ENCODE measurements at places on chromosomes 13 and 19.
A peak's percentile ranks its signal among the peaks of the same experiment; 100 is the strongest.

- DNase-seq, result peak; percentile 86
These were observed 13.5 kb upstream of the TLE5 start for GRCh38 chr19:3075605-3076431.

DNA sequence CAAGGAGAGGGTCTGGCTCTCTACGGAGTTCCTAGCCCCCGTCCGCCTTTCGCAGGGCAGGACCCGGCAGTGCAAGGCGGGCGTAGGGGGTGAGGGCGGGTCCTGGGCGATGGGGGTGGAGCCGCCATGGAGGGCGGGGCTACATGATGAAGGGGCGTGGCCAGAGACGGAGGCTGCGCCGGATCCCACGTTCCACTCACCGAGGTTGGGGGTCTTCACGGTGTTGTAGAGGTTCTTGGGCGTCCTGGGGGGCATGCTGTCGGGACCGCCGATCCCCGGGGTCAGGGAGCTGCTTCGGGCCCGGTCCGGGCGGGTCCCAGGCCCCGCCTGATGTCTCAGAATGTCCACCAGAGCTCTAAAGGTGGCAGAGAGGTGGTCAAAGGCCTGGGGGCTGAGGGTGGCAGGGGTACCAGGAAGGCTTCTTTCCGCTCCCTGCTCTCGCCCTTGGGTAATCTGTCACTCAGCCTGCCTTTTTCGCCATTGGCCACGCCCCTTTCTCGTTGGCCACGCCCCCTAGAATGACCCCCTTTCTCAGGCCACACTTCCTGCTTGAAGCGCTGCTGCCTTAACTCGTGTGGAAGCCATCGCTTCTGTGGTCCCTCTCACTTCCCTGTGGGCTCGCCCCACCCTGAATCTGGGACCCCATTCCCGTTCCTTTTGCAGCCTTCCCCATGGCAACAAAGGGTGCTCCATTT, 2.5 kb downstream of the SHISA7 start:
- peak; percentile 85 for DNase-seq

DNA sequence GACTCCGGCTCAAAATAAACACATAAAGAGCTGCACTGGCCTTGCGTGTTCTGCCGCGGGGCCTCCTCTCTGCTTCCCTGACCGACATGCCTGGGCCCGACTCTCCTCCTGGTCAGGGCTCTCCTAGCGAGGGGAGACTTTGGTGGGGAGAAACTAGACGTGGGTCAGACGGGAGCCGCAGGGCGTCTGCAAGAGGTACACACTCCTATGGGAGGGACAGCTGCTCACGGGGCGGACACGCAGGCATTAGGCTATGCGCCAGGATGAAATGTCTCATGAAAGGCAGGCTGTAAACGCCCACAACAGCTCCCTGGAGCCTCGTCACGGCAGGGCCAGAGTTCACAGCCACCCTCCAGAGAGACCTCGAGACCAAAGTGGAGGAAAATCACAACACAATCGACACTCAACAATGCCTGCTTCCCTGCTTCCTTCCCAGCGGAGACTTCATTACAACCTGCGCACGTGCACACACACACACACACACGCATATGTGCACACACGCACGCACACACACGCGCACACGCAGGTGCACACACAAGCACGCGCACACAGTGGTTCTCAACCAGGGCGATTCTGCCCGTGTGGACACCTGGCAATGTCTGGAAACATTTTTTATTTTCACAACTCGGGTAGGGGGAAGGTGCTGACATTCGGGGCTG, 5.8 kb downstream of the SLC39A3 start:
- DNase-seq, result no peak

GRCh38 chr19:46731007-46731501, 14.1 kb upstream of the PRKD2 start:
- DNase-seq, result no peak

DNA sequence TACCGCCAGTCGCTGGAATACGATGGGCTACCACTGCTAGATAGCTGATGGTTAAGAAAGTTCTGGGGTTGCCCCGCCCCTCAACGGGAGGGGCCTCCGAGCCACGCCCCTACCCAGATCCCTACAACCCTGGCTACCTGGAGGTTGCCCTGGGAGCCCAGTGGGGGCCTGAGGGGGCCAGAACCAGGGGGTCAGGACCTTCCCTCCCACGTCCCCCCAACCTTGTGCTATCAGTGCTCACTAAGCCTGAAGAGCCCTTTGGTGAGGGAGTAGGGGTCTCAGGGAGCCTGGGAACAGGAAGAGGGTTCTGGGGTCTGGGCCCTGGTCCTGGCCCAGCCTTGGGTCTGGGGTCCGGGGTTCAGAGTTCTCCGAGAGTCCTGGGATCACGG, 8.9 kb downstream of the OCEL1 start:
- peak; percentile 72 for DNase-seq

- no peak for DNase-seq
These were observed 41.6 kb upstream of the ZNF14 start for GRCh38 chr19:19774354-19775033.

- no peak for DNase-seq
These were observed 1543.6 kb upstream of the MIR17HG start for GRCh38 chr13:89803839-89804238.

DNA sequence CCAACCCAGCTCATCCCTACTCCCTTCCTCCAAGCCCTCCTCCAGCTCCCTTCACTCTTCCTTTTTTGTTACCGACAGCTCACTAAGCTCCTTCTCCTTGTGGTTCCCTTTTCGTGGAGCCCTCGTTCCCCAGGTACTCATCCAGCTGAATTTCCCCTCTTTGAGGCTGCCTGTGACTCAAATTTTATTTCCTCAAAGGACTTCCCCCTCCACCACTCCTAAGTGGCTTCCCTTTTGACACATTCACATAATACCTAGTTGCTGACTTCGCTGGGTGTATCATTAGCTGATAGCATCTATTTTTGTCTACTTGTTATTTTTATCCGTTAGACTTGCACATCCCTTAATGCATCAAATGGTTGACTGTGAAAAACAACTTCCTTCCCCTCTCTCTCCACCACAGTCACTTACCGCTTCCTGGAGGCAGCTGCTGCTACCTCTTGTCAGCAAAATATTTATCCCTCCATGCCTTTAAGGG, 14.5 kb downstream of the FFAR2 start:
- DNase-seq, result no peak

GRCh38 chr13:48265217-48265815, 32.3 kb downstream of the ITM2B start:
- no peak for DNase-seq

DNA sequence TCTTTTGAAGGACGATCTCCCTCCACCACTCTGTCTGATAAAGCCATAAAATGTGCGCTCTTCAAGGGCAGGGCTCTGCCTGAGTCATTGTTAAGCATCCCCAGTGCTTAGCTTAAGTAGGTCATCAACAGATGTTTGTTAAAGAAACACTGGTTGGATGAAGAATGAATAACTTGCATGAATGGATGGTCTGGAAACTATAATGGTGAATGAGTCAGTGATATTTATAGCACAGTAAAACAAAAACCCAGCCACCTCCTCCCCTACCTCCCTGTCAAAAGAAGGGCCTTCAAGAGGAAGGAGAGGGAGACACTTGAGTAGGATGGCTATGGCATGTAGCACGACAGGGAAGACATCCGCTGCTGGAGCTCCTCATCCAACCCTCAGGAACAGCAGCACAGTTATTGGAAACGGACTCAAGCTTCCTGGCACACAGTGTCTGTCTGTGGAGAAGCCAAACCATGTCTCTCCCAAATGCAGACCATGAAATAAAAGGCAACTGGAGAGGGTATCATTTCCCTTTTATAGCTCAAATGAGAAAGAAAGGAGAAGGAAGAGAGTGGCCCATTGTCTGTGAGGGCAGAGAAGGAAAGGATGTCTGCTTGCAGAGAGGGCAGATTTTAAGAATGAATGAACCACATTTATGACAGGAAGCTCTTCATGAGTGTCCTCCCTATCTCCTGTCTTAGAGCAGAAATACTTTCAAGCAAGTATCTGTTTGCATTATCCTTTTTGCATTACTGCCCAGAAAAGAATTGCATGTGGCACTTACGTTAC, 183.5 kb upstream of the UBL3 start:
- no peak for DNase-seq

DNA sequence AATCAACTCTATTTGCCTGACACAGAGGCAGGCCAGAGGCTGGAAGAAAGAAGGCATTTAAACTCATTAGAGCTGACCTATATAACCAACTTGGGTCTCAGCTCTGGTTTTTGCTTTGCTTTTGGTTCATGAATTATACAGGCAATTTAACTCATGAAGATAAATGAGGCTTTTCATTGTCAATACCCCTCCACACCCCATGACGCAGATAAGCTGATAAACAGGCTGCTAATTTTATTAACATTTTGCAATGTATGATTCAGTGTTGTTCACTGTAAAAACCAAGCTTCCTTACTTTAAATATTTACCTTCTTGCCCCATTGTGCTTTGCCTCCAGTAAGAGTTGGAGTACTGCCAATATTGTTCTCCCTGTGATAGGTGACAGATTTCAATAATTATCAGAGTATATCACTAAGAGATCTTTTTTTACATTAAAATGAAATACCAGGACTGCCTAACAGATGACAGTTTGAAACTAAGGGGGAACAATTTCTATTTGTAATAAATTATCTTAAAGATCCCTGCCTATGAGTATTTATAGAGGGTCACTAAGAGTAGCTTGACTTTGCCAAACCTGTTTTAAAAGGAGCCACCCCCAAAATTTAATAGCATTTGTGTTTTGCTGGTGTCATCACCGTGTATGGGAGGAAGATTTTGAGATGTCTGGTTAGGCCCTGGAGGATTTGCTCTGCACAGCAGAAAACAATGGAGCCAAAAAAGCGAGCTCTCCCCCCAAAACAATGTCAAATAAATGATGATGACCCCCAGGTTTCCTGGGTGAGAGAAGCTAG, 472.7 kb upstream of the NBEA start:
- no peak for DNase-seq

DNA sequence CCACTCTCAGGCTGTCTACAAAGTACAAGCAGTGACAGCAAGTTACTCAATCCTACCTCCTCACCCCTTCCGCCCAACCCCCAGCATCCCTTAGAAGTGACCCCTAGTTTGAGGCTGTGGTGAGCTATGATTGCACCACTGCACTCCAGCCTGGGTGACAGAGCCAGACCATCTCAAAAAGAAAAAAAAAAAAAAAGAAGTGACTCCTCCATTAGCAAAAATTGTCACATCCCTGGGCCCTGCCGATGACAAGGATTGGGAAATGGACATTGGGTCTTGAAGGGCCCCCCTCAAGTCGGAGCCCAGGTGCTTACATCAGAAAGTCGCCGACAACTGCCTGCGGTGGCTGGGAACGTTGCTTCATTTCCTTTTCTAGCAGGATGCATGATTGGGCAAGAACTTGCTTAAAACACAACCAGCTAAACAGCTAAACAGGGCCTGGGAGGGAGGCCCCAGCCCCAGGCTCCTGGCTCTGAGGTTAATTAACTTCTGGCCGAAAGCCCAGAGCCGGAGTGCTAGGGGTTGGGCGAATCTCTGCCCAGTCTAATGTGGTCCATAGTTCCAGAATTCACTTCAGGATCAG, 15.3 kb downstream of the RAB3D start:
- peak; percentile 64 for DNase-seq

GRCh38 chr13:107067381-107067780, 499.4 kb upstream of the ARGLU1 start:
- DNase-seq, result no peak

- DNase-seq, result no peak
These were observed at the start of gene PRRG2 for GRCh38 chr19:49581007-49581508. Gene PRRG2 (plus strand): TSS chr19:49581316. CDS start chr19:49583220, 1,904 bp downstream.

- no peak for DNase-seq
These were observed 69.7 kb downstream of the RASA3 start for GRCh38 chr13:114062754-114063153.

DNA sequence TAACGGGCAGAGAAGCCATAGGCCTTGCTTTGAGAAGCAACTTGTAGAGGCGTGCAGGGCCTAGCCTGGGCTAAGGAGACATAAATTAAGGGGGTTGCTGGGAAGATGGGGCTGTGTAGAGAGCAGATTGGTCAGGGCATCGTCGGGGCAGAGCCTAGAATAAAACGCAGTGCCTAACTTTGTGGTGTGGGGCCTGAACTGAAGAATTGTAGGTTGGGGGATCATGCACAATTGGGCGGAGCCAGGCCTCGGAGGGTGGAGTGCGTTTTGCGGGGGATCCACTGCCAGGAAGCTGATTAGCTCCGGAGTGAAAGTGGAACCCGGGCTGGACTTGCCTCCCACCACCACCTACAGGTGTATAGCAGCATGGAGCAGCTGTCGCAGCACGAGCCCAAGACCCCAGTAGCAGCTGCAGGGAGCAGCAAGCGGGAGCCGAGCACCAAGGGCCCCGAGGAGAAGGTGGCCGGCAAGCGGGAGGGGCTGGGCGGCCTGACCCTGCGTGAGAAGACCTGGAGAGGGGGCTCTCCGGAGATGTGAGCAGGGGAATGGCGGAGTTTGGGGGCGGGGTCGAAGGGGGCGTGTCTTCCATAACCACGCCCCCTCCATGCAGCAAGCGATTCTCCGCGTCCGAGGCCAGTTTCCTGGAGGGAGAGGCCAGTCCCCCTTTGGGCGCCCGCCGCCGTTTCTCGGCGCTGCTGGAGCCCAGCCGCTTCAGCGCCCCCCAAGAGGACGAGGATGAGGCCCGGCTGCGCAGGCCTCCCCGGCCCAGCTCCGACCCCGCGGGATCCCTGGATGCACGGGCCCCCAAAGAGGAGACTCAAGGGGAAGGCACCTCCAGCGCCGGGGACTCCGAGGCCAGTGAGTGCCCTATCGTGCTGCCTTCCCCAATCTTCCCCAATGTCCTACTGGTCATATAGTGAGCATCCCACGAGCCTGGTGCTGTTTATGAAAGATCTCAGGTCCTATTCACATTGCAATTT, 13.8 kb downstream of the DNASE2 start:
- DNase-seq, result peak; percentile 96

DNA sequence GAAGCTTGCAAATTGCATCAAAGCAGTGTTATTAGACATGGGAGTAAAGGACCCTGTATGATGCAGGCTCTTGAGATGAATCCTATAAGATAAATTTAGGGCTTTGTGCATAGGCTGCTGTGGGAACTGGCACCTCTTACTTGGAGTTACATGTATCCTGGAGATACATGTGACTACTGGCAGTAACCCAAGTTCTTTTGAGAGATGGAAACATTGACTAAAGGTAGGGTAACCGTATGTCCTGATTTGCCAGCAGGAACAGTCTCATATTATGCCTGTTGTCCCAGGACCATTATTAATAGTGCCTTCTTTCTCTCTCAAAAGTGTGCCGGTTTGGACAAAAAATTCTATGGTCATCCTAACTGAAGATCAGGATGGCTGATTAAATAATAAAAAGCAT, 195.4 kb downstream of the LACC1 start:
- no peak for DNase-seq

GRCh38 chr13:76826527-76826926, 59.7 kb downstream of the KCTD12 start:
- no peak for DNase-seq

GRCh38 chr19:1811942-1812425, at the start of gene ATP8B3:
Gene ATP8B3 (minus strand): TSS chr19:1812276. CDS start chr19:1811736, 540 bp downstream.
- DNase-seq, result peak; percentile 99

DNA sequence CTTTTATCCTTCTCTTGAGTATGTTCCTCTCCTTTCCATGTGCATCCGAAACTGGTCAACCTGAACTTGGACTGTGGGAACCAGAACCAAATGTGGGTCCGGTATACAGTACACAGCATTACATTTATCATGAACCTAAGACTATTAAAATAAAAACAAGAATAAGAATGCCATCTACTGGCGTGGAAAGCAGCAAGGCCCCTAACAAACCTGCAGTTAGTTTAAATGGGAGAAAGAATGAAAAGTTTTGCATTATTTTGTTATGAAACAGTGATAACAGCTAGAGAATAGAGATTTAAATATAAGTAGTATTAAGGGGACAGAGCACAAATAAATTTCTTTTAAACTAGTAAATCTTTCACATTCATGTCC, 159.5 kb downstream of the RBM26 start:
- DNase-seq, result no peak

Data from iPS-NIHi11 (cell line).